ENCODE measurements at places on chromosomes 5 and 9.

GRCh38 chr5:170597109-170597751 is 93.4 kb downstream of the KCNIP1 start:
- DNase-seq: peak; percentile 75

- no peak for DNase-seq
These were observed 85.6 kb downstream of the GADD45G start for GRCh38 chr9:89690334-89690912.

GRCh38 chr9:4070266-4070665 is 229.6 kb downstream of the GLIS3 start:
- DNase-seq: no peak

DNA sequence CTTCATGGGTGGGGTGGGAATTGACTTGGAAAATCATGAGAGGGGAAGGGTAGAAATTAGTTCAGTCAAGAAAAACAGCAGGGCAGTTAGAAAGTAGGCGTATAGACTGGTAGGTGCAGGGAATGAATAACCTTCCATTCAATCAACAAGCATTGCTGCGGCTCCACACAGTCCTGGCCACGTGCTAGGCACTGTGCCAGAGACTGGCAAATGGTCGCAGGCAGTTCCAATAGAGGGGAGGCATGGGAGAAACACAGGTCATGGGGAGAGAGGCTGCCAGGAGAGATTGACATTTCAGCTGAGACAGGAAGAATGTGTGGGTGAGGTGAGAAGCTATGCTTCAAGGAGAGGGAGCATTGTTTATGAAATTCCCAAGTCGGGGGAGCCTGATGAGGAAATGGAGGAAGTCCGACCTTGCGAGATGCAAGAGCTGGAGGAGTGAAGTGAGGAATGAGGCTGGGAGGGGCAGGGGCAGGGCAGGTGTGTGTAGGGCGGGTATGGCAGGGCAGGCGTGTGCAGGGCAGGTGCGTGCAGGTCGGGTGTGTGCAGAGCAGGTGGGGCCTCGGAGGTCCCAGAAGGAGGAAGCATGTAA is 54.4 kb upstream of the PPARGC1B start:
- peak; percentile 10 for DNase-seq

DNA sequence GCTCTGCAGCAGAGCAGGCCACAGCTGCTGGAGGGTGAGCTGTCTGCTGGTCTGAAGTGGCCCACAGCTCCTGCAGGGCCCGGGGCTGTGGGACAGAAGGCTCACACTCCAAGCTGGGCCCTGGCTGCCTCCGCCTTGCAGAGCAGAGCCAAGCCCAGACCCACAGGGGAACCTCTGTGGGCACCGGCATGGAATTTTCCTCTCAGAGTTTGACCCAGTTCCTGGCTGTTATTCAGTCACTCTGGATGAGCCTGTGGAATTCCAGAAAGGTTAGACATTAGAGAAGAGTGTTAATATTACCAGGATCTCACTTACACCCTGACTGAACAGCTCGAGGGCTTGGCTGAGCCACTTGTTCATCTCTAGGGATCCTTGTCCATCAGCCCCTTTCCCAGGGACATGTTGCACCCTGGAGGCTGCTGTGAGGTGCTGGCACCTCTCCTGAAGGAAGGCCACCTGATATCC is 17.5 kb downstream of the IL9 start:
- DNase-seq: no peak

GRCh38 chr5:135986401-135986800 is 31.6 kb upstream of the LECT2 start:
- DNase-seq: no peak

- no peak for DNase-seq
These were observed 471.9 kb upstream of the DAB2 start for GRCh38 chr5:39896706-39897105.

GRCh38 chr5:16483361-16483760 is 17.8 kb upstream of the ZNF622 start:
- no peak for DNase-seq

DNA sequence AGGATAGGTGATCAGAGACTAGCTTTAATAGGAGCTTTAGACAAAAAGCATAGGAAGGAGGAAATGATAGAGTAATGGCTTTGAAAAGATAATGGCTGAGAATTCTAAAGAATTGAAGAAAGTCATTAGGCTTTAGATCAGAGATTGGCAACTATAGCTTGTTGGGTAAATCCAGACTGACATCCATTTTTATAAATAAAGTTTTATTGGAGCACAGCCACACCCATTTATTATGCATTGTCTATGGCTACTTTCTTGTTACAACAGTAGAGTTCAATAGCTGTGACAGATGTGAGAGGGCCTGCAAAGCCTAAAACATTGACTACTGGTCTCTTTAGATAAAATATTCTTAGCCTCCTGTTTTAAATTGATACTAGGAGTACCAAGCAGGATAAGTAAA is 40.7 kb upstream of the FYB1 start:
- no peak for DNase-seq

DNA sequence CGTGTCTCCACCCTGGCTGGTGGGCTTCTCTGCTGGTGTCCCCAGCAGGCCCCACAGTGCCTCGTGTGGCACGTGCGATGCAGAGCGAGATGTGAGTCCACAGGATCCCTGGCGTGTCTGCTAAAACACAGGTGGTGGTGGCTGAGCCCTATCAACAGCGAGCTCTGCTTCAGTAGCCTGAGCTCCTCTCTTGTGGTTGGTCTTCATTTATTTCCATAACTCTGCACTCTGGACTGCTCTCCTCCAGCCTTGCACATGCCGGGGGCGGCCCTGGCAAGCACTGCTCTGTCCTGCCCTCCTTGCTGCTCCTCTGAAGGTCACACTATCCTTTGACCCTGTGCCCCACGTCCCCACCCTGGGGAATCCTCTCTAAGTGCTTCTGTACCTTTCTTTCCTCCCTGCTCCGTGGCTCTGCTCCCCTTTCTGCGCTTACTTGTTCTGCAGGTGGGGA is 59.2 kb downstream of the NSUN2 start:
- DNase-seq: peak; percentile 43

DNA sequence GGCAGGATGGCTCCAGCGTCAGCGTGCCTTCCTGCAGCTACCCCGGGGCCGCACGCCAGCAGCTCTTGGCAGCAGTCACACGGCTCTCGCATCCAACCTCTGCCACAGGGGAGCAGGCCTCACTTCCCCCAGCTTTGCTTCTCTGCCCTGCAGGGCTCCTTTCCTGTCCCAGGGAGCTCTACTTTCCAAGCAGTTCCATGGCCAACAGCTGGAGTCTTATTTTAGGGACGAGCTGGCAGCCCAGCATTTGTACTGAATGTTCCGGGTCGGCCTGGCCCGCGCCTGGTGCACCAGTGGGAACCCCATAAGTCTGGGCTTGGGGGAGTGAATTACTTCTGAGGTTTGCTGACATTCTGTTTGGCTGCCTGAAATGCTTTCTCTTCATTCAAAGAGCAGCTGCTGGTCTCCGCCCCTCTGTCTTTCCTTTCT is 34.6 kb downstream of the GADD45G start:
- no peak for DNase-seq

DNA sequence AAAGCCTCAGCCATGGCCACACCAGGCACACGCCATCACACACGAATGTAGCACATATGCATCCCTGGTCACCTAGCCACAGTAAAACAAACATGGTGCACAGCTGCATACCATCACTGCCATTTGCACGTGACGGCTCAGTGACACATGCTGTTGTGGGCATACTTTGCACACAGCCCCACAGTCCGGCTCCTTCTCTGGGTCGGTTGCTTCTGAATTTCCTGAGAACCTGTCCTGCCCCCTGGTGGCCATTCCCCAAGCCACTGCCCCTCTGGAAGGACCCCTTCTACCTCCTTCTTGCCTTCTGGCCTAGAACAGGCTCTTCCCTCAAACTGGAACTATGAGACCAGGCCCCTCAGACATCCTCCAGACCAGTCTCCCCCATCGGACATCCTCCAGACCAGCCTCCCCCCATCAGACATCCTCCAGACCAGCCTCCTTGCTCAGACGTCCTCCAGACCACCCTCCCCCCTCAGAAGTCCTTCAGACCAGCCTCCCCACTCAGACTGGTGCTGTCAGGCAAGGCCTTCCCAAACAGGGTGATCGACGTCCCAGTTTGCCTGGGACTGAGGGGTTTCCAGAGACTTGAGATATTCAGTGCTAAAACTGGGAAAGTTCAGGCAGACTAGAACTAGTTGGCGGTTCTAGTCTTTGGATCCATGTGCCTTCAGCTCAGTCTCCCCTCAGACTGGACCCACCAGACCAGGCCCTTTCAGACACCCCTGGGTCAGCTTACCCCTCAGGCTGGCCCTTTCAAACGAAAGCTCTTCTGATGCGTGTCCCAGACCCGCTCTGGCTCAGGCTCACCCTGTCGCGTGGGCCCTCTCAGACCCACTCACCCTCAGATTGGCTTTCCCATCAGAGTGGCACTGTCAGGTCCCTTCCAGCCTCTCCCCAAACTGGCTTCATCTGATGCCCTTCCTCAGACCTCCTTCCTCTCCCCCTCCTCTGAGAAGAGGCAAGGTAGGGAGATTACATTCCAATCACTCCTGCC is 24.3 kb upstream of the ENHO start:
- peak; percentile 84 for DNase-seq

GRCh38 chr9:2029666-2030170 is 14.6 kb downstream of the SMARCA2 start:
- no peak for DNase-seq

GRCh38 chr9:18555105-18555883 is 81.3 kb downstream of the ADAMTSL1 start:
- DNase-seq: no peak

DNA sequence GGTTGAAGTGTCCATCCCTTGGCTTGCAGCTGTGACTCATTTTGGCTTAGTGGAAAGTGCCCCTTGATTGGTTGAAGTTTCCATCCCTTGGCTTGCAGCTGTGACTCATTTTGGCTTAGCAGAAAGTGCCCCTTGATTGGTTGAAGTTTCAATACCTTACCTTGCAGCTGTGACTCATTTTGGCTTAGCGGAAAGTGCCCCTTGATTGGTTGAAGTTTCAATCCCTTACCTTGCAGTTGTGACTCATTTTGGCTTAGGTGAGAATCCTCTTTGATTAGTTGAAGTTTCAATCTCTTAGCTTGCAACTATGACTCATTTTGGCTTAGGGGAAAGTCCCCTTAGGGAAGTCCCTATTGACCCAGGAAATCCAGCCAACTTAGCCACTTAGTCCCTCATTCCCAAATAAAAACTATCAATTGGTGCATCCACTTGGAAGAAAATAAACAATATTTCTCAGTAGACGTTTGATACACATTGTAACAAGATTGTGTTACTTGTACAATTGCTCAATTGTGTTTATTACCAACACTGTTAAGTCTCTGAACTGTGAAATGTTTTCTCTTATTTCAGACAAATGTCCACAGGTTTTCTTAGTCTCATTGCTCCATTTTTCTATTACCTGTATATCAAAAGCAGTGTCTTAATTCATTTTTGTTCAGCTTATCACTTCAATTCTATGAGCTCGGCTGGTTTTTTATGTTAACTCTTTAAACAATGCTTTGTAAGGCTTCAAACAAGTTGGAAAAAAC is 2308.8 kb upstream of the ACO1 start:
- DNase-seq: no peak

DNA sequence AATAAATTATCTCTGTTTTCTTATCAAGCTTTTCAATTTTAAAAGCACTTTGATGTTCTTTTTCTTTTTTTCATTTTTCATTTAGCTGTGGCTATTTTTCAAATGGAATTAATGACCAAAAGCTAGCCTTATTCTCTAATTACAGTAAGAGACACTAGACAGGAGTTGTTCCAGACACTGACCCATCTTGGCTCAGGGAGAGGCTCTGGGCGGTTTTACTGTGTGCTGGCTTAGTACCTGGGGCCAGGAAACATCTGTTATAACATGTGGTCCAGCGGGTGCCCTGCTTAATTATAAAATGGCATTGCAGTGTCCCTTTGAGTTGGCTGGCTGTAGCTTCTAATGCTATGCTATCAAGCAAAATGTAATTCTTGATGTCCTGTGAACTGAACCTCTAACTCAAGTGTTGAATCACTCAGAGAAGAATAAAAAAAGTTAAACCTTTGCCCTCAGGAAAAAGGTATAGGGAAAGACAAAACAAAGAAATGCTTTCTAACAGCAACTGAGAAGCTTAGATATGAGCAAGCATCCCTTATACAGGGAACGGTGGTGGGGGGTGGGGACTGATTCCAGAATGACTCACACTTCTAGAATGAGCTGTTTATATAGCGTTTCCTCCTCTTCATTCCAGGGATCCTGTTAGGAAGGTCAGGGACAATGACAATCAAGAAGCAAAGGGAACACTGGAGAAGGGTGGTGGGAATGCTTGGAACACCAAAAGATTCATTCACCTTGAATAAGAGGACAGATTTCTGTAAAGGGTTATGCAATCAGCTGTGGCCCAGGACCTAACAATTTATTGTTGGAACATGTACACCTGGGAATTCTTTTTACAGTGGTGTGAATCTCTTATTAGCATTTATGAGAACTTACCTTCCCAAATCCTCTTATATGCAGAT is 58.7 kb upstream of the NFIB start:
- no peak for DNase-seq

DNA sequence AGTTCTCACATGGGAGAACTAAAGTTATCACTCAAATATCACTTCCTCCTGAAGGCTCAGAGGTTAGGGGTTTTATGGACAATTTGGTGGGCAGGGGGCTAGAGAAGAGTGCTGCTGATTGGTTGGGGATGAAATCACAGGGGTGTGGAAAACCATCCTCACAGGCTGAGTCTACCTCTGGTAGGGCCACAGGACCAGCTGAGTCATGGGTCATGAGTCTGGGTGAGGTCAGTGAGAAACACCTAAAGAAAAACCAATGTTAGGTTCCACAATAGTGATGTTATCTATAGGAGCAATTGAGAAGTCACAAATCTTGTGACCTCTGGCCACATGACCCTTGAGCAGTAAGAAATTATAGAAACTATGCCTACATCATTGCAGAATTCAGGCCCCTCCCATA is 203.3 kb upstream of the TARS1 start:
- DNase-seq: no peak

DNA sequence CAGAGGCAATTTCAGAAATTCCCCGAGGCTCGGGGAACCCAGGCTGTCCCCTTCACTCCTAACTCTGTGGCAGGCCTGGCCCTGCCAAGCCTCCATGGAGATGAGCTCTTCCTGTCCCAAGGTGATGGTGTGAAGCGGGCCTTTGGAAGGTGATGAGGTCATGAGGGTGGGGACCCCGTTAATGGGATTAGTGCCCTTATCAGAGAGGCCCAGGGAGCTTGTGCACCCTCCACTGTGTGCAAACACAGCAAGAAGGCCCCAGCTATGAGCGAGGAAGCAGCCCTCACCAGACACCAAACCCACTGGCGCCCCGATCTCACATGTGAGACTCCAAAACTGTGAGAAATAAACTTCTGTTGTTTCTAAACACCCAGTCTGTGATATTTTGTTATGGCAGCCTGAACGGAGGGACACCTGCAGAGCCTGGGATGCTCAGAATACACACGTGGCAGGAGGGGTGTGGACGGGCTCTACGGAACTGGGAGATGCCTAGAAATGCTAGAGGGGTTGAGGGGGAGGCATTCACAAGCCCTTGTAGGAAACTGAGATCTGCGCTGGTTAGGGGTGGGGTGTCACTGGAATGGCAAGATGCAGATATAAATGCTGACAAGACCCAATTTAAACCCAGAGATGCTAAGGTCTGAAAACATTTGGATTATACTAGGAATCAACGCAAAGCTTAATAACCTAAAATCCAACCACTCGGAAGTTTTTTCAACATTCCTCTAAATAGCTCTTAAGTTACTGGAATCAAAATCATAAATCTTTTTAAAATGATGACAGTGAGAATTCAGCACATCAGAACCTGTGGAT is 46.9 kb downstream of the ADAMTS2 start:
- no peak for DNase-seq
